ENCODE measurements at places on chromosomes 7 and 10. TPM values are rescaled to one million over a fixed set of nuclear protein-coding genes. Genes with fewer than 3 reads are reported as not detected.

CALCR gene
- total RNA-seq, result not detected

FAM185A gene
- total RNA-seq, result 7.8 TPM

ARHGEF35 gene
- 15.7 TPM for total RNA-seq

CPVL gene
- total RNA-seq, result not detected

TUBB8 gene
- total RNA-seq, result not detected

H2BK1 gene
- not detected for total RNA-seq
